Hair follicular keratinocyte (primary cell): ENCODE measurements at places on chromosomes 6 and 20. TPM values are rescaled to one million over a fixed set of nuclear protein-coding genes. Genes with fewer than 3 reads are reported as not detected.

CST4 gene
- total RNA-seq = not detected in 2 replicates

RNF217 gene
- 8.7 and 13.0 TPM in 2 replicates for total RNA-seq

FAM162B gene
- 0.08 TPM in 1 of 2 replicates, not detected in the other for total RNA-seq

FOXF2 gene
- total RNA-seq = 0.49 TPM in 1 of 2 replicates, not detected in the other

CALHM4 gene
- total RNA-seq = not detected in 2 replicates

RSPO3 gene
- total RNA-seq = not detected in 2 replicates

DNAH8 gene
- not detected in 2 replicates for total RNA-seq

NOX3 gene
- not detected in 2 replicates for total RNA-seq

UNC5CL gene
- 0.27 and 0.62 TPM in 2 replicates for total RNA-seq

DLL1 gene
- 19.4 and 37.1 TPM in 2 replicates for total RNA-seq

RRAGD gene
- total RNA-seq = 0.04 and 1.2 TPM in 2 replicates

LTB gene
- 0.49 and 1.5 TPM in 2 replicates for total RNA-seq

PGBD1 gene
- total RNA-seq = 3.5 and 3.9 TPM in 2 replicates
